ENCODE measurements at places on chromosomes 6 and 20. TPM values are rescaled to one million over a fixed set of nuclear protein-coding genes. Genes with fewer than 3 reads are reported as not detected.

Gene OR2W1
- total RNA-seq, result not detected

Gene OSTM1
- total RNA-seq, result 7.3 TPM

Gene CALHM6
- 7.1 TPM for total RNA-seq

Gene PLCB4
- total RNA-seq, result not detected

Gene HLA-F
- 229 TPM for total RNA-seq

Gene TRIM31
- not detected for total RNA-seq

Gene NRSN2
- total RNA-seq, result 7.5 TPM

Gene PXT1
- total RNA-seq, result 0.14 TPM

Gene PCED1A
- 29.4 TPM for total RNA-seq

Gene VNN1
- not detected for total RNA-seq

Gene HRH3
- not detected for total RNA-seq

DNA sequence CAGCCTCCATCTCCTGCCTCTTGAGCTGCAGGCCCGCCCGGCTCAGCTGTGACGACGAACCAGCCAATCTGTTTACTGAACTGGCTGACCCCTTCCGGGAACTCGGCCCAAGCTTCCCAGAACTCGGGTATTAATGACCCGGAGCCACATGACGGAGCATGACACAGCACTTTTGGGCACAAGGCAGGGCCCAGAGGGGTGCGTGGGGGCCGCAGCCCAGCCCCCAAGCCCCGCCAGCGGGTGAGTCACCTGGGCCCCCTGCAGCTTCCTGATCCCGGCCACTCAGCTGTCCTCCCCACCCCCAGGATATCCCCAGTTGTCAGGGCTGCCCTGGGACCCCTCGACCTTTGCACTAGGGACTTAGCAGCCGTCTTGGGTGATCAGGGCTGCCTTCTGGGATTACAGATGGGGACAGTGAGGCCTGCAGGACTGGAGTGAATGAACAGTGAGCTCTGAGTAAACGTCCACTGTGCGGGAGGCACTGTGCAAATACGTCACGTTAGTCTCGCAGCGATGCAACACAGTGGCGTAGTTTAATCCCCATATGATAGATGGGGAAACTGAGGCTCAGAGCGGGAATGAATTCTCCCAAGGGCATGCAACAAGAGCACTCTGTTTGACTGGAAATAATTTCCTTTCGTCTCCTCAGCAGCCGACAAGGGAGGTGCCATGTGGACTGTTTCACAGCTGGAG lies 102.1 kb downstream of the CEBPB start:
- H3K4me1 ChIP-seq, result peaks cover 6% of the 10 kb centered on the region
- no peak overlapping the region for H3K27ac ChIP-seq
- H3K36me3 ChIP-seq, result no peaks in the 10 kb centered on the region
- DNase-seq, result peak; percentile 56
- H3K4me3 ChIP-seq, result no peak overlapping the region

DNA sequence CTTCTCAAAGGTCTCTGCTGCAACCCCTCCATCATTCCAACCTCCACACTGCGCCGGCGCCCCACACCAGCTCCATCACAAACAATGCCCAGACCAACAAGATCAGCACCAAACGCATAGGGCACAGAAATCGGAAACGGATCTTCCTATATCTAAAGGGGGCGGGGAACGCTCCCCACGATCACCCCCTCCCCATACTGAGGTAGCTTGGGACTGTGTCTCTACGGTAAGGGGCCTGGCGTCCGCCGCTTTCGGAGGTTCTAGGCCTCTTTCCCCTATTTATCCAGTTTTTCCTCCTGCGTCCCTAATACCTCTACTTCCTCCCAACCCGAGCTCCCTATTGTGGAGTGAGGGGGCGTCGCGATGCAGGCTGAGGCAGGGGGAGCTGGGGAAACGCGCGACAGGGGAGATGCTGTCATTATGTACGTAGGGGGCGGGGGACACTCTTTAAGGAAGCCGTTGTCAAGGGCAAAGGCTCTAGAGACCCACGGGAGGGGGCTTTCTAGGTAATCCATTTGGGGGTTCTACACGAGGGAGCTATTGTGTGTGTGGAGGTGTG lies 909 bp downstream of the DNAAF9 start:
- H3K27me3 ChIP-seq, result peaks cover 3% of the 10 kb centered on the region
- peak overlapping the region; percentile 83 for H3K4me3 ChIP-seq
- H3K27ac ChIP-seq, result peak overlapping the region; percentile 64
- DNase-seq, result peak; percentile 27
- no peaks in the 10 kb centered on the region for H3K36me3 ChIP-seq

- no peak for DNase-seq
- H3K36me3 ChIP-seq, result no peaks in the 10 kb centered on the region
- peaks cover 3% of the 10 kb centered on the region for H3K4me1 ChIP-seq
Observed at GRCh38 chr20:63483834-63484233, 11.4 kb upstream of the KCNQ2 start.

DNA sequence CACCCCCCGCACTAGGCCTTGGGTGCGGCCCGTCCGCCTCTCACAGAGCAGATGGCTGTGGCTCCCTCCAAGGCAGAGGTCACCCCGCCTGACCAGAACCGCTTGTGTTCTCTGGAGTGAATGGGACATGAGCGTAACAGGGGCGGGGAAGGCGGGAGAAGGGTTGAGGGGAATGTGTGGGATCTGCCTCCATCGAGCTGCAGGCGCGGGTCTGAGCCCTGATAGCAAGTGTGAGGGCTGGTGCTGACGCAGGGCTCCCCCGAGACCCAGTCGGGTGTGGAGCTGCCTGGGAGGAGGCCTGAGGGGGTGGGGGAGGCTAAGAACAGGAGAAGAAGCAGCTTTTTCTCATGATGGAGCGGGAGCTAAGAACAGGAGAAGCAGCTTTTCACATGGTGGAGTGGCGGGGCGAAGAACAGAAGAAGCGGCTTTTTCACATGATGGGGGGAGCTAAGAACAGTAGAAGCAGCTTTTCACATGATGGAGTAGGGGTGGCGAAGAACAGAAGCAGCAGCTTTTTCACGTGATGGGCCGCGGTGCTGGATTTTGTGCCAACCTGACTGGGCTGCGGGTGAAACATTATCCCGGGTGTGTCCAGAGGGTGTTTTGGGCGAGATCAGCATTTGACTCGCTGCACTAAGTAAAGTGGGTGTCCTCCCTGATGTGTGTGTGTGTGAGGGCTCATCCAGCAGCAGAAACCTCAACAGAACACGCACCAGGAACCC lies 169.3 kb downstream of the TTLL2 start:
- no peaks in the 10 kb centered on the region for H3K4me1 ChIP-seq
- H3K27ac ChIP-seq, result no peak overlapping the region
- H3K36me3 ChIP-seq, result no peaks in the 10 kb centered on the region
- no peak overlapping the region for H3K4me3 ChIP-seq

DNA sequence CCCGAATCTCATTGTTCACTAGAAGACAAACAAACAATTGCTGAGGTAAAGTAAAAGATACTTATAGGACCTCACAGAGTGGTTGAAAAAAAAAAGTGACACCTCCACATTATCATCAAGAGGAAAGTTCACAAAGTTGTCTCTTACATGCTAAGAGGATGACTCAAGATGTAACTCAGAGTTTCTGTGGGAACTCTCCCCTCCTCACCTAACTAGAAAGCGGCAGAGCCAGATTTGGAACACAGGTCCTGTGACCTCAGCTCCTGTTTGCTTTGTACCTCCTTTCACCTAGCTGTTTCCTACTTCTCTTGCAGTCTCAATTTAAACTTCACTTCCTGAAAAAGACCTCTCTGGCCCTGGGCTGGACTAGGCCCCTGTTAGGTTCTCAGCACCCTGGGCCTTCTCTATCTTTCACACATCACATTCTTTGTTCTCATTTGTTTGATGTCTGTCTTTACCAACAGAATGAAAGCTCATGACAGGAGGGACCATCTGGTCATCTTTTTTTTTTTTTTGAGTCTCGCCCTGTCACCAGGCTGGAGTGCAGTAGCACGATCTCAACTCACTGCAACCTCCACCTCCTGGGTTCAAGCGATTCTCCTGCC lies 60.8 kb downstream of the CD24 start:
- H3K27ac ChIP-seq, result no peak overlapping the region
- no peak overlapping the region for H3K4me3 ChIP-seq

GRCh38 chr6:7731294-7731693 lies 5.4 kb downstream of the BMP6 start:
- DNase-seq, result no peak
- H3K27me3 ChIP-seq, result peaks cover 64% of the 10 kb centered on the region
- H3K4me3 ChIP-seq, result no peak overlapping the region
- H3K36me3 ChIP-seq, result no peaks in the 10 kb centered on the region
- peaks cover 12% of the 10 kb centered on the region for H3K4me1 ChIP-seq

GRCh38 chr6:69818223-69818930 lies 21.6 kb upstream of the LMBRD1 start:
- DNase-seq, result no peak
- H3K4me1 ChIP-seq, result peaks cover 29% of the 10 kb centered on the region
- H3K36me3 ChIP-seq, result no peaks in the 10 kb centered on the region
- no peaks in the 10 kb centered on the region for H3K27me3 ChIP-seq
- no peak overlapping the region for H3K27ac ChIP-seq
- no peak overlapping the region for H3K4me3 ChIP-seq

DNA sequence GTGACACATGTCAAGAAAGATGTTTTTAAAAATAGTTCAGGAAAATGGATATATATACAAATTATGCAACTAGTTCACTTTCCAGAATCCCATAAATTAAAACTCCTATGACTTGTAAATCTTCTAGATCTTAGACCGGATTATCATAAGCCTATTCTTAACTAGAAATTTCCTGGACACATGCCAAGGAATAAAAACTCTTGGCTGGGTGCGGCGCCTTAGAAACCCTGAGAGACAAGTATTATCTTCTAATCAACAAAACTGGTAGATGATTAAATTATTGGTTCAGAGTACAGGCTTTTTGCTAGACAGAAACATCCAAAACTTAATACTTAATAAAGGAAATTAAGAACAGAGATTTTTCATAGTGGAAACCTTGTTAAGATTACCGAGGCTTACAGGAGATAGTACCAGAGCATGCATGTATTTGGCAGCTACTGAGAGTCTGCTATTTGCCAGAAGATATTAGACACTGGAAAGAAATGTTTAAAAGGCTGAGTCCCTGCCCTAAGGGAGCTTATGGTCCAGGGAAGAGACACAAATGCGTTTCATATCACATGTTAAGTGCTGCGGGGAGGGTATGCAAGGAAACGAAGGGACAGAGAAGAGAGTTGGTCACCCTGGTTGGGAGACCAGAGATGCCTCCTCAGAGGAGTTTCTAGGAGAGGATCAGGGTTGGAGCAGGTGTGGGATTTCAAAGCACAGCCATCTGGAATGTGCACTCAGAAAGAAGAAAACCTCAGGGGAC lies 46.5 kb upstream of the IFNGR1 start:
- peaks cover 10% of the 10 kb centered on the region for H3K4me1 ChIP-seq
- no peak overlapping the region for H3K27ac ChIP-seq
- peaks cover 14% of the 10 kb centered on the region for H3K27me3 ChIP-seq
- no peak for DNase-seq
- no peaks in the 10 kb centered on the region for H3K36me3 ChIP-seq
- no peak overlapping the region for H3K4me3 ChIP-seq

Data from activated CD4-positive, alpha-beta T cell treated with anti-CD3 and anti-CD28 coated beads for 36 hours (primary cell).